ENCODE measurements at places on chromosomes 3 and 15. TPM values are rescaled to one million over a fixed set of nuclear protein-coding genes. Genes with fewer than 3 reads are reported as not detected.
A peak's percentile ranks its signal among the peaks of the same experiment; 100 is the strongest.

DNA sequence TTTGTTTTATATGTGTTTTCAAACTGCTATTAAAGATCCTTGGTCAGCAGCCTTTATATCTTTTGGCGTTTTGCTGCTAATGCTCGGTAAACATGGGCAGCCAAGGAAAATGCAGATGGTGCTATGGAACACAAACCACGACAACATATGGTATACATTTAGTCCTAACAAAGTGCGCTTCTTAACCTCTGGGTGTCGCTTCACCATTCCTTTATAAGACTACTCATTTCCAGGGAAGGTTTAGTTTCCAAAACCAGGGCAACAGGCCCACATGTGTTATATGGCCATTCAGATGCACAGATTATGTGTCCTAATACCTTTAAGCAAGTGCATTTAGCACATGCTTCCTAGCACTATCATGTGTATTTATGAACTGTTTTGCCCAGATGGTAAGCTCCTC lies 14.7 kb downstream of the SHOX2 start:
- no peak for DNase-seq
- no peak overlapping the region for H3K27ac ChIP-seq
- H3K27me3 ChIP-seq: peaks cover 56% of the 10 kb centered on the region

- H3K4me1 ChIP-seq: no peaks in the 10 kb centered on the region
- no peak overlapping the region for H3K27ac ChIP-seq
- peaks cover 2% of the 10 kb centered on the region for H3K27me3 ChIP-seq
- no peak overlapping the region for H3K4me3 ChIP-seq
- no peaks in the 10 kb centered on the region for H3K36me3 ChIP-seq
- no peak for DNase-seq
These were observed 217.0 kb downstream of the FMN1 start for GRCh38 chr15:32977506-32977905.

- H3K36me3 ChIP-seq: peaks cover 50% of the 10 kb centered on the region
- no peak for DNase-seq
- peak overlapping the region; percentile 72 for H3K4me3 ChIP-seq
- peaks cover 87% of the 10 kb centered on the region for H3K4me1 ChIP-seq
- H3K27me3 ChIP-seq: no peaks in the 10 kb centered on the region
These were observed 113.5 kb downstream of the CBLB start for GRCh38 chr3:105755121-105755886.

DNA sequence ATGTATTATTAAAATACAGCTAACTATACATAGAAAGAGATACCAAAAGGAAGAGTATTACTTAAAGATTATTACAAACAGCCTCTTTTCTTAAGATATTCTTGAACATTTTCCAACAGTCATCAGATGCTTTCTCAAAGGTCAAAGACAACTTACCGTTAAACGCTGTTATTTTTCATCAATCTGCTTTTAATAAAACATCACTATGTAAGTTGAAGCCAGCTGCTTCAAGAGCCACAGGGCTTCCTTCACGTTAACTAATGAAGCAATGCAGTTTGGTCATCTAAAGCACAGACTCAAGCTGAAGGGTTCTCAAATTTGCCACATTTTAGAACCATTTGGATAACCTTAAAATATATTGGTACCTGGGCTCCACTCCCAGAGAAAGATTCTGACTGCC lies 578.8 kb downstream of the ROBO2 start:
- no peaks in the 10 kb centered on the region for H3K36me3 ChIP-seq
- no peak overlapping the region for H3K27ac ChIP-seq
- no peaks in the 10 kb centered on the region for H3K27me3 ChIP-seq

GRCh38 chr3:31610700-31611275 lies 78.1 kb downstream of the STT3B start:
- H3K27ac ChIP-seq: no peak overlapping the region
- peaks cover 57% of the 10 kb centered on the region for H3K36me3 ChIP-seq
- H3K27me3 ChIP-seq: no peaks in the 10 kb centered on the region
- peaks cover 71% of the 10 kb centered on the region for H3K4me1 ChIP-seq
- no peak overlapping the region for H3K4me3 ChIP-seq

GRCh38 chr15:101246391-101246790 lies 5.5 kb downstream of the CHSY1 start:
- H3K4me1 ChIP-seq: peaks cover 90% of the 10 kb centered on the region
- H3K36me3 ChIP-seq: peaks cover 62% of the 10 kb centered on the region
- H3K27me3 ChIP-seq: no peaks in the 10 kb centered on the region
- DNase-seq: no peak
- peak overlapping the region; percentile 42 for H3K27ac ChIP-seq

DNA sequence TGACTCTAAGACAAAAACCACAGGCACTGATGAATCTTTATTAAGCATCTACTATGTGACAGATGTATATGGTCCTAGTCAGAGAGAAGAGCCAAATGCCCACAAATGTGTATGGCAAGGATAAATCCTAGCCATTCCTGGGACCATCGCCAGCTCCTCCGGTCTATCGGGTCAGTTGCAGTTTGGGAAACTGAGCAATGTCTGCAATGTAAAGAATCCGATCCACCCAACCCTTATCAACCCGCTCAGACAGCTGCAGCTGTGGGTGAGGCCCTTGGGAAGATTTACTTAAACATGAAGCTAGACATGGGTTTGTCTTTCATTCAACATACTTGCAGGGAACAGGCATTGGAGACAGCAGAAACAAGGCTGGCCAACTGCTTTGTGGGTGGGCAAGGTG lies 40.5 kb upstream of the CDV3 start:
- H3K4me1 ChIP-seq: no peaks in the 10 kb centered on the region
- no peak for DNase-seq
- H3K4me3 ChIP-seq: no peak overlapping the region
- H3K36me3 ChIP-seq: no peaks in the 10 kb centered on the region

Gene ADCY5
- not detected for total RNA-seq

Gene ATP13A5
- total RNA-seq: not detected

- no peak overlapping the region for H3K27ac ChIP-seq
- H3K4me3 ChIP-seq: no peak overlapping the region
- H3K27me3 ChIP-seq: no peaks in the 10 kb centered on the region
- no peak for DNase-seq
- H3K36me3 ChIP-seq: no peaks in the 10 kb centered on the region
These were observed 186.7 kb downstream of the TJP1 start for GRCh38 chr15:29635513-29636098.

GRCh38 chr3:11558002-11558401 lies 85.7 kb downstream of the VGLL4 start:
- no peaks in the 10 kb centered on the region for H3K27me3 ChIP-seq
- no peak for DNase-seq
- H3K4me3 ChIP-seq: no peak overlapping the region
- H3K4me1 ChIP-seq: peaks cover 6% of the 10 kb centered on the region
- H3K36me3 ChIP-seq: peaks cover 16% of the 10 kb centered on the region

Gene GOLGA8S
- total RNA-seq: 0.08 TPM

Gene MAGI1
- total RNA-seq: 0.69 TPM

Gene TMEM108
- not detected for total RNA-seq

Gene KBTBD13
- total RNA-seq: not detected

DNA sequence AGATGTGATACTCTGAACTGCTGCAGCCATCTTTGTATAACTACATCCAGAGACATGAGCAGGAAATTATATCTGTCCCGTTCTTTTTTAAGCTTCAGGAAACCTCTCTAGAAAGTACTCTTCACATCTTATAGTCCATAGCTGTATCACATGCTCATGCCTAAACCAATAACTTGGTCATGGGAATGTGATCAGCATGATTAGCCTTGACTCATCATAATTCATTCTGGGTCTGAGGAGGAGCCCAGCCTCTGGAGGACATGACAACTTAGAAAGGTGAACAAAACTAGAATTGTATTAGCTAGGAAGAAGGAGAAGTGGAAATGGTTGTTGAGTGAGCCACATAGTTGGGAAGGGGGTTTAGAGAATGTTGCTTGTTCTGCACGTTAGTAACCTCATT lies 12.9 kb downstream of the PPM1L start:
- no peak overlapping the region for H3K27ac ChIP-seq
- H3K27me3 ChIP-seq: peaks cover 5% of the 10 kb centered on the region
- H3K4me3 ChIP-seq: no peak overlapping the region
- H3K4me1 ChIP-seq: no peaks in the 10 kb centered on the region
- DNase-seq: no peak

Gene TAGLN3
- 1.1 TPM for total RNA-seq

Gene CCR3
- total RNA-seq: not detected

- DNase-seq: no peak
- H3K4me1 ChIP-seq: no peaks in the 10 kb centered on the region
- no peak overlapping the region for H3K4me3 ChIP-seq
- H3K27me3 ChIP-seq: no peaks in the 10 kb centered on the region
These were observed 55.4 kb upstream of the SEC13 start for GRCh38 chr3:10376353-10376752.

GRCh38 chr3:172354931-172355499 lies 93.2 kb downstream of the GHSR start:
- H3K27ac ChIP-seq: no peak overlapping the region
- no peak overlapping the region for H3K4me3 ChIP-seq
- no peak for DNase-seq
- H3K27me3 ChIP-seq: no peaks in the 10 kb centered on the region
- peaks cover 11% of the 10 kb centered on the region for H3K36me3 ChIP-seq

All from activated T-helper 1 cell treated with anti-CD3 and anti-CD28 coated beads, Interleukin-12 subunit alpha, Interleukin-12 subunit beta, Interleukin-2, Interleukin-4 antibody, amounts not matched to agents 30 ng/mL and 10 ng/mL and 1 ng/mL, durations not matched to agents 14 hours and 24 hours and 36 hours (primary cell).